PC-9 (cell line): ENCODE measurements at places on chromosomes 5 and 9.

- DNase-seq = no peak
Observed at GRCh38 chr5:74140409-74140808, 500.1 kb downstream of the ENC1 start.

DNA sequence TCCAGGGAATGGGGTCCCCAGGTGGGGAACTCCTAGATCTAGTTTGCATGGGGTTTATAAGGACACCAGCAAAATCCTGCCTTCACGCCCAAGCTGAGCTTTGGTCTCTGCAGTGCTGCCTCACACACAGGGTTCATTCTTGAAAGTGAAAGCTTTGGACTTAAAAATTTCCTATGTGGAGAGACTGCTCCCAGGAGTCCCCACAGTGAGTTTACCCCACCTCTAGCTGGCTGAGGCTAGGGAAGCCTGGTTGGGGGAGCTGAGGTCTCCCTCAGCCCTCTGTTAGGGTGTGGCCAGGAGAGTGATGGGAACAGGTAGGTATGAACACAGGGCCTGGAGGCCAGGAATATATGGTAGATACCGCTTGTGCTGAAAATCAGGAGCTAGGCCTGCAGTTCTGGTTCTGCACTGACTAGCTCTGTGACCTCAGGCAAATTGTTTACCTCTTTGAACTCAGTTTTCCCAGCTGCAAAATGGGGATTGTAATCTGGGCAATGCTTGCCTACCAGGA lies 41.5 kb upstream of the LARP1 start:
- peak; percentile 35 for DNase-seq

GRCh38 chr9:36898431-36899020 lies 135.5 kb downstream of the PAX5 start:
- DNase-seq = no peak

DNA sequence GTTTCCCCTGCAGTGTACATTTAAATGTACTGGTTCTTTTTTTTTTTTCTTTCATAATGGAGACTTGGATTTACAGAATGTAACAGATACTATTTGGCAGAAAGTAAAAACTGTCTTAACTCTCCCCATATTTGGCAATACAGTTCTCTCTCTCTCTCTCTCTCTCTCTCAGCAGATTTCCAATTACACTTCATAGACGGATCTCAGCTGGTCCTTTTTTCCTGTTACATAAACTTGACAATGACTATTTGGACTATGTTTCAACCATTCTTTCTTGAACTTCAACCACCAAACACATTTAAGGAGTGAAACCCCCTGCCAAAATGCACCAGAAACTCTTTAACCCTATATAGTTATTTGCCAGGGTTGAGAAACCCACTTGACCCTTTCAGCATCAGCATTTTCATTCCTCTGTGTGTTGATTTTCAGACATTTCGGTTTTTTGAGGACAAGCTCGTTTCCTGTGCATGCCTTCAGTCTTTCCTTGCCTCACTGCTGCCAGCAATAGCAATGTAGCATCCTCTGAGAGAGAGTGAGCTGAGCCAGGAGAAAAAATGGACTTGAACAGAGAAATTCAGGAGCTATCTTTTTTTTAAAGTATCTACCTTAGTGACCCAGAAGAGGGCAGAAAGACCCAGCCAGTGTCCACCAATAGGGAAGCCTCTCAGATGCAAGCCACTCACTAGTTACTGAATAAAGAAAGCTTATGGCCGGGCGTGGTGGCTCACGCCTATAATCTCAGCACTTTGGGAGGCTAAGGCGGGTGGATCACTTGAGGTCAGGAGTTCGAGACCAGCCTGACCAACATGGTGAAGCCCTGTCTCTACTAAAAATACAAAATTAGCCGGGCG lies 26.0 kb upstream of the GNA14 start:
- no peak for DNase-seq

- DNase-seq = peak; percentile 3
Observed at GRCh38 chr9:21919377-21920362, 74.5 kb downstream of the CDKN2A start.

DNA sequence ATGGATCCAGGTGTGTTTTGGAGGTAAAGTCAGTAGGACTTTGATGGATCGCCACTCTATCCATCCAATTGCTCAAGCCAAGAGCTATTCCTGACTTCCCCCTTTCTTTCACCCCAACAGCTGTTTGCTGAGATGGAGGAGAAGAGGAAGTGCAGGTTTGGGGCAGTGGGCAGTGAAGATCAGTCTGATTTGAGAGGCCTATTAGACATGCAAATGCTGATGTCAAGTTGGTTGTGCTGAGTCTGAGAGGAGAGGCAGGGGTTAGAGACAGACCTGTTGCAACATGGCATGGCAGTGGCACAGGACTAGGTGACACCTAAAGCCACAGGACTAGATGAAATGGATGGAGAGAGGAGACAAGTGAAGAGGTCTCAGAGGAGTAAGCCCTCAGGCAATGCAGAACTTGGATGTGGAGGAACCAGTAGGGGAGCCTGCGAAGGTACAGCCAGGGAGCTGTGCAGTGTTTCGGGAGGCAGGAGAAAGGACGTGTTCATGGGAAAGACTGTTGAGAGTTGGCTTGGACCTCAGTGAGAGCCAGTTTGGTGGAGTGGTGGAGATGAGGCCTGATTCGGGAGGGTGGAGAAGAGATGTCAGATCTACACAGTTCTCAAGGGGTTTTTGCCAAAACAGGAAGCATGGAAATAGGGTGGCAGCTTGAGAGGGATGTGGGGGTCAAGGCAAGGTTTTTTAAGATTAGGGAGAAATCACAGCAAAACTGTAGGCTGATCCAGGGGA lies 175.0 kb downstream of the MACROH2A1 start:
- DNase-seq = no peak

GRCh38 chr5:150288791-150289190 lies 782 bp downstream of the CAMK2A start:
- no peak for DNase-seq

GRCh38 chr5:53424686-53425615 lies 55.5 kb upstream of the FST start:
- no peak for DNase-seq

- DNase-seq = no peak
Observed at GRCh38 chr5:10384483-10384882, 31.0 kb downstream of the MARCHF6 start.

DNA sequence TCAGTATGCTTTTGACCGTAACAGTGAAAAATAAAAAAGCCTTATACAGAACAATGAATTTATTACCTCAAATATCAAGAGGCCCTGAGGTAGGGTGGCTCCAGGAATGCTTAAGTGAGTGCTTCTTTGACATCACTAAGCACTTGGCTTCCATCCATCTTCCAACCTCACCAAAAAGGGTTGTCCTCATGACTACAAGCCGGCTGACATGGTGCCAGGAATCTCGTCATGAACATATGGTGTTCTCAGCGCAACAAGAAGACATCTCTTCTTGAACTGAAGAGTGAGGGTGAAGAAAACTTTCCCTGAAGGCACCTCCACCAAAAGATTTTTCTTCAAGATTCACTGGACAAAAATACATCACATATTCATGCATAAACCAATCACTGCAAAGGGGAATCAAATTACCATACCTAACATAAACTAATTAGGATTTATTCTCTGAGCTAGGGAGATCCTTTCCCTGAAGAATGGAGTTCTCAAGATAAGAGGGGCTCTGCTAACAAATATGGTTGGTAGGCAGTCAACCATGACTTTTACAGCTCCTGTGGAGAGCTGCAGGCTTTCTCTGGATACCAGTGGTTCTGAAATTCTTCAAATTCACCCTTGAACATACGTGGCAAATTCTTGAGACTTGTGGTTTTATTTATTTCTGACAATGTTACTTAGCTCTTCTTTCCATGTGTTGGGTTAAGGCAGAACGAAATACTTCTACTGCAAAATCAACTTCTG lies 49.5 kb downstream of the AGXT2 start:
- DNase-seq = no peak

- DNase-seq = no peak
Observed at GRCh38 chr5:56710826-56711590, 104.3 kb upstream of the MAP3K1 start.

GRCh38 chr9:131228988-131229387 lies 47.3 kb downstream of the FAM78A start:
- DNase-seq = no peak

GRCh38 chr9:131525643-131526565 lies 5.2 kb downstream of the UCK1 start:
- DNase-seq = no peak

GRCh38 chr5:66553916-66554575 lies 42.1 kb upstream of the MAST4 start:
- DNase-seq = no peak

- no peak for DNase-seq
Observed at GRCh38 chr9:107730666-107731065, 241.1 kb upstream of the KLF4 start.

DNA sequence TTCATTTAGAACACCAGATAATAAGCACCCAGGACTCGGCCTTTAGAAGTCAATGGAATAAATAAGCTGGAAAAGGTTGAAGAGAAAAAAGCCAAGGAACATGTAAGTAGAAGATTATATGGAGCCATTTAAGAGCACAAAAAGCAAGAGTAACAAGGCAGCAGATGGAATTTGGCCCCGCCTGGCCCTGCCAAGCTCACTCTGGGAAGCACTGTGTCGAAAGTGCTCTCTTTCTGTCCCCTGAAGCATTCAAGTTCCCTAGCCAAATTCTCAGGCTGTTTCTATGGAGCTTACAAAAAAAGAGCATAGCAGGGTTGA lies 73.0 kb upstream of the GPR151 start:
- DNase-seq = no peak

DNA sequence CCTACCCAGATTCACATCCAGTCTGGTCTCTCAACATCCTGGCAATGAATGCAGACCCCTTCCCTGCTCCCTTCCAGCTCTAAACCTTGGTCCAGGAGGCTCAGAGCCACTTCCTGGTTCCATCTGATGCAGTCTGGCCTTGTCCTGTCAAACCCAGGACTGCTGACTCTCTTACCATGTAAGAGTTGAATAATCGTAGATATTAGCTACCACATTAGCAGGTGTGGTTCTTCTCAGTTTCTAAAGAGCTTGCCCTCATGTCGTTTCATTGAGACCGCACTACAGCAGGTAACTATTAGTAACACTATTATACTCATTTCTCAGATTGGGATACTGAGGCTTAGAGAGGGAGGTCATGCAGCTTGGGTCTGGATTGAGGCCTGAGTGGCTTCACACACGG lies 133.3 kb downstream of the BOD1 start:
- DNase-seq = no peak

GRCh38 chr9:133576031-133576874 lies 32.9 kb downstream of the FAM163B start:
- DNase-seq = no peak

- no peak for DNase-seq
Observed at GRCh38 chr9:120846906-120847305, 4.2 kb upstream of the PSMD5 start.

GRCh38 chr5:126965061-126965475 lies 65.3 kb downstream of the MARCHF3 start:
- no peak for DNase-seq

- DNase-seq = no peak
Observed at GRCh38 chr9:89436963-89437625, 60.8 kb downstream of the SEMA4D start.

- no peak for DNase-seq
Observed at GRCh38 chr5:16681876-16682275, 65.1 kb upstream of the RETREG1 start.

GRCh38 chr5:142874540-142874939 lies 104.4 kb downstream of the ARHGAP26 start:
- DNase-seq = peak; percentile 68

DNA sequence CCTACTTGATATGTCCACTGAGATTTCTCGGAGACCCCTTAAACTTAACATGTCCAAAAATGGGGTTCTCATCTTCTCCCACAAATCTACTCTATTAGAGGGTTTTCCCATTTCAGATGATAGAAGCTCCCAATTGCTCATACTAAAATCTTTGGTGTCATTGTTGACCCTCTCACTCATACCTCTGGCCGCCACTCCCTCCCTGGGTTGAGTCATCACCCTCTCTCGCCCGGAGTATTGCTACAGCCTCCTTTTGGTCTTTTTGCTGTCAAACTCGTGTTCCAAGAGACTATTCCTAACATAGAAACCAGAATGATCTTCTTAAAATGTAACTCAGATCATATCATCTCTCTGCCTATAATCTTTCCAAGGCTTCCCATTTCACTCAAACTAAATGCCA lies 91.0 kb upstream of the GNAQ start:
- DNase-seq = peak; percentile 26

GRCh38 chr5:22372376-22372775 lies 480.8 kb downstream of the CDH12 start:
- no peak for DNase-seq

DNA sequence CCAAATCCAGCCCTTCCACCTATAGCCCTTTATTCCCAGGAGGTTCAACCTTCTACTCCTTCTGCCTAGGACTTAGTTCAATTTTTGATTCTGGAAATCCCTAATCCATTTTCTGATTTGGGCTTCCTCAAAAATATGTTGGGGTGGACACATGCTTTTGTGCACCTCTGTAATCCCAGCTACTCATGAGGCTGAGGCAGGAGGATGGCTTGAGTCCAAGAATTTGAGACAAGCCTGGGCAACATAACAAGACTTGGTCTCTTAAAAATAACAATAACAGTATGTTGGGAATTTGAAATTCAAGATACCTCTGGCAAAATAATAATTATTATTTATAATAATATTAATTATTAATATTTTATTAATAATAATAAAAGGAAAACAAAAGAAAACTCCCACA lies 188.7 kb upstream of the TLE4 start:
- no peak for DNase-seq

DNA sequence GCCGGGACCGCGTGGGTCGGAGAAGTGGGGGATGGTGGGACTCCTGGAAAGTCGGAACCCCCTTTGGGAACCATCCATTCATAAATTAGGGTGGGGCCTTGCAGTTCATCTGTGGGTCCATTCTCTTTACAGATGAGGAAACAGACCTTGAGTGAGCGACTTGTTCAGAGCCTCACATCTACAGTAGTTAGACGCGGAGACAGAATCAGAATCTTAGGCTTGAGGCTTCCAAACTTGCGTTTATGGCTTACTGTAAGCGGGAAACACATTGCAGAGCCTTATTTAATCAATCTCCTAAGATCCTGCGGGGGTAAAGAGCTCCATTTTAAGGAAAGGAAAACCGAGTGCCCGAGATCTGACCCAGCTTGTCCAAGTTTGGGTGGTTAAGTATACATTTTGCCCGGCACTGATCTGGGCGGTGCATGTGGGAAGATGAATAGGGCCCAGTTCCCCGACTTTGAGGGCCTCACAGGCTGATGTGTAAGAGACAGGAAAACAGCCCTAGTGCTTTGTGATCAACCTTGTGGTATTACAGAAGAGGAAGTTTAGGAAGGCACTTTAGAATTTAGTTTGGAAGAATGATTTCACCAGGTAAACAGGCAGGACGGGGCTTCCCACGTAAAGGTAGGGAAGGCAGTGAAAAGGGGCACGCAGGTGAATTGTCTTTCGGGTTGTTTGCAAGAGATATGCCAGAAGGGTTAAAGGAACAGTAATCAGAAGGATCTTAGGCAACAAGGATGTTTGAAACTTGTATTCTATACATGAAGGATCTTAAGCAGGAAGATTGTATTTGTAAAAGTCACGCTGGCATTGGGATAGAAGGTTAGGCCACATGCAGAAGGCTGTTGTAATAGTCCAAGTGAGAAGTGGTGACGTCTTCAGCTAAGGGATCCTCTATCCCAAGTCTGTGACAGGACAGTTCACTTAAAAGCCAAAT lies 744 bp downstream of the TARS1 start:
- peak; percentile 77 for DNase-seq
